Head of caudate nucleus (tissue), 42 donors: ENCODE measurements at places on chromosomes 3 and 15.

- DNase-seq = no peak
Observed at GRCh38 chr3:23711916-23712494, 93.8 kb upstream of the UBE2E1 start.

GRCh38 chr3:138782755-138783154, 52.0 kb downstream of the PIK3CB start:
- no peak for DNase-seq

- no peak for DNase-seq
Observed at GRCh38 chr3:16546186-16547010, 32.9 kb upstream of the RFTN1 start.

DNA sequence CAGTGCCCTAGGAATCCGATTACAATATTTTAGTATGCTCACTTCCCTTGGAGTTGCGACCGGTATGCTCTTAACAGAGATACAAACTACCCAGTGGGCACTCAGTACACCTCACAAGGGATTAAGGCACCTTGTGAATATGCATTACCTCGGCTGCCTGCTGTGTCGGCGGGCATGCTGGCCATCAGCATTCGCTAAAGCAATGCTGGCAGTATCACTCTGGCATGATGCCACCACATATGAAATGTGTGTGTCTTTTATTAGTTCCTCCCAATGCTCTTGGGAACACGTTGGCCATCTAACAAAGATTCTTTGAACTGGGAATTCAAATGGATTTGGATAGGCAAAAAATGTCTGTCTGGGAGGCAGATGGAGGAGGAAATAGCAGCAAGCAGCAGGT, 67.4 kb upstream of the FOXB1 start:
- DNase-seq = no peak

GRCh38 chr3:70519913-70520659, 207.6 kb upstream of the MDFIC2 start:
- DNase-seq = no peak

DNA sequence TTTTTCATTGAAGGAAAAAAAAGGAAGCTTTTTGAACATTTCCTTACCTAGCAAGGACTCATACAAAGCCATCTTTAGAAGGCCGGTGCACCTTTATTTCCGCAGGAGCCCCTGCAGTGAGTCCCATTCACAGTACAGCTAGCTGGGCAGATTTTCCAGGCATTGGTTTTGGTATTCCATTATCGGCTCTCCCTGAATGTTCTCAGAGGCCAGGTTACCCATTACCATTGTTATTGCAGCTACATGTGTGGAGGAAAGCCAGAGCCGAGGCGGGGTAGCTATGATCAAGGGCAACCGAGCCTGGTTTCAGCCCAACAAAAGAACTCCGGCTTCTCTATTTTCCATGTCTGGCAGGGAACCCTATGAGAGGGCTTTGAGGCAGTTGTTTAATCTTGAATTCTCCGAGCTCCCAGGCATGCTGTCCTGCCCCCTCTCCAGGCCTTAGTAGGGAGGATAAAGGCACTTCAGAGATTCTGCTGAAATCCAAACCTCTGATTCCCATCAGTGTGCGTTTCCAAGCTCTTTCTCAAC, 100.3 kb downstream of the LRRK1 start:
- peak; percentile 13 for DNase-seq

GRCh38 chr15:97501291-97501690, 459.2 kb upstream of the ARRDC4 start:
- no peak for DNase-seq

DNA sequence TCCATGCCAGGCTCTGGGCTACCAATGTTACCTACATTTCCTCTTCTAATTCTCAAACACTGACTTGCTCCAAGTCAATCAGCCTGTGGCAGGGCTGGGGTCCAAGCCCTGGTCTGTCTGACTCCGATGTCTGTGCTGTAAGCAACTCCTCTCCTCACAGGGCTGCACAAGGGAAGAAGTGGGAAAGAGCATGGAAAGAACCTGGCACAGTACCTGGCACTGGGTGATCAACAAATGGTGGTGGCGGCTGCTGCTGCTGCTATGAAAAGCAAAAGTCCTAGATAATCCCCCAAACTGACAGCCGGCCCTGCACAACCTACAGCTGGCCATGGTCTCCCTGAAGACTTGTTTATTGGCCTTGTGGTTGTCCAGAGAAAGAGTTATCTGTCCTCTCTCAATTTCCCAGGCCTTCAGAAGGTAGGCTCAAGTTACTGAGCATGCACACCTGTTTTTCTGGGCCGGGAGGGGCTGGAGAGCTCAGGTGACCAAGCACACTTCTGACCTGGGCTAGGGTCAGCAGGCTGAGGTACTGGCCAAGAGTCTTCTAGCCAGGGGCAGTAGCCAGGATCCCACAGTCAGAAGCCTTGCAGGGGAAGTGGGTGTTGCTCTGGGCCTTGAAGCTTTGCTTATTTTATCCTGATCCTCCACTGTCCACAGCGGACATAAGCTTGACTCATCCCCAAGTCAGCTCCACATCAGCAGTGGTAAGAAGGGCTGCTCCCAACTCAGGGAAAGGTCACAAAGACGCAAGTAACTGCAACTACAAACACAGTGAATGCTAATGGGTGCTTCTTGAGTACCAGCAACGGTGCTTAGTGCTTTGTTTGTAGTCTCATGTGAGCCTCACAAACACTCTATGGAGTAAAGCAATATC, 35.3 kb upstream of the KY start:
- DNase-seq = no peak

- no peak for DNase-seq
Observed at GRCh38 chr15:88498996-88499395, 31.5 kb downstream of the MRPS11 start.
